ENCODE measurements at places on chromosomes 12 and 14.

DNA sequence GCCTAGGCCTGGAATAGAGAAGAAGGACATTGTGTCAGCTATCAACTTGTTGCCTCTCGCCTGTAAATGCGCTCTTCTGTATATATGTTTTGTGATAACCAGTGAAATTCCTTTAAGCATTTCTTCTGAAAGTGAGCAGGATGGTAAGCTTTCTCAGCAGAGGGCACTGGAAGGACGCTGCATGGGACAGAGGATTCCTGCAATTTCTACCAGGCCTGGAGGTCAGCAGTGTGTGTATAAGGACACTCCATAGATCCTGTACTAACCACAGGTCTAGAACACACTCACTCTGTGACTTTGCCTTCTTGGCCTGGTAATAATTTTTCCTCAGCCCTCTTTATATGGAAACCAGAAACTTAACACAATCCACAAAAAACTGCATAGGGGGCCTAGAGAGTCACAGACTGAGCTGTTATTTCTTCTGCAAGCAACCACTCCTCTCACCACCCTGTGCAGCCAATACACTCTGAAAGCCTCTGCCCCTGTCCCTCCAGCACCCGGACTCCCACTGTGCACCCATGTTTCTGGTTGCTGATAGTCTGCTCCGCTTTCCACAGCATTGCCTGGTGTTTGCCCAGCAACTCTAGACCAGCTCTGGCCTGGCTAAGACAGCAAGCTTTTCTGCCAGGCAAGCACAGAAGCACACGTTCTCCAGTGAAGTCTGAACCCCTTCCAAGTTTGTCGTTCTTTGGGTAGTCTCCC, 94.0 kb upstream of the RMST start:
- no peak for DNase-seq

DNA sequence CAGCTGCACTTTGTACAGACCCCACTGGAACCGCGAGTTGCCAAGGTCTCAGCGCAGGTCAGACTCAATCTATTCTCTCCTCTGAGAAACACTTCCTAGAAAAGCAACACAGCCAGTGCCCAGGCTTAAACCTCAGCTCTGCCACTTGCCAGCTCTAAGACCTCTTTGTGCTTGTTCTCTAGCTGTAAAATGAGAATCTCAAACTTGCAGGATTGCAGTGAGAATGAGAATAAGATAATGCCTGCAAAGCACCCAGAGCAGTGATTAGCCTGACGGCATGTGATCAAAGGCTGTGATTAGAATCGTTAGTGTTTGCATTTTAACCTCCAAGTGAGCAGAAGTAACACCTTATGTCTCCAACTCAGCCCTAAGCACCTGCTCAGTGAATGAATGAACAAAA, 21.3 kb downstream of the ANO2 start:
- DNase-seq = no peak

DNA sequence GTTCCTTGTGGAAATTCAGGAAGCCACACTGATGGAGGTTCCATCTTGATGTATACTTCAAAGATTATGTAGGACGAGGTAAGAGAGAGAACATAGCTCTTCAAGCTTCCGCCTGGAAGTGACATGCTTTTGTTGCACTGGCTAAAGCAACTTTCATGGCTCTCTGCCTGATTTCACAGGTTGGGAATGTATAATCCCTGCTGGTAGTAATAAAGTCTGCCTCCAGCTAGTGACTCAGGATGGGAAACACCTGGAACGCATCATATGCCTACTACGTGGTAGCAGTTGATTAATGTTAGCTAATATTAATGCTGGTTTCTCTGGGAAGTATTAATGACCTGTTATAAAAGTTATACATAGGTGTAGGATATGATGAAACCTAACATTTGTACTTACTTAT, 71.1 kb downstream of the PELI2 start:
- DNase-seq = no peak

DNA sequence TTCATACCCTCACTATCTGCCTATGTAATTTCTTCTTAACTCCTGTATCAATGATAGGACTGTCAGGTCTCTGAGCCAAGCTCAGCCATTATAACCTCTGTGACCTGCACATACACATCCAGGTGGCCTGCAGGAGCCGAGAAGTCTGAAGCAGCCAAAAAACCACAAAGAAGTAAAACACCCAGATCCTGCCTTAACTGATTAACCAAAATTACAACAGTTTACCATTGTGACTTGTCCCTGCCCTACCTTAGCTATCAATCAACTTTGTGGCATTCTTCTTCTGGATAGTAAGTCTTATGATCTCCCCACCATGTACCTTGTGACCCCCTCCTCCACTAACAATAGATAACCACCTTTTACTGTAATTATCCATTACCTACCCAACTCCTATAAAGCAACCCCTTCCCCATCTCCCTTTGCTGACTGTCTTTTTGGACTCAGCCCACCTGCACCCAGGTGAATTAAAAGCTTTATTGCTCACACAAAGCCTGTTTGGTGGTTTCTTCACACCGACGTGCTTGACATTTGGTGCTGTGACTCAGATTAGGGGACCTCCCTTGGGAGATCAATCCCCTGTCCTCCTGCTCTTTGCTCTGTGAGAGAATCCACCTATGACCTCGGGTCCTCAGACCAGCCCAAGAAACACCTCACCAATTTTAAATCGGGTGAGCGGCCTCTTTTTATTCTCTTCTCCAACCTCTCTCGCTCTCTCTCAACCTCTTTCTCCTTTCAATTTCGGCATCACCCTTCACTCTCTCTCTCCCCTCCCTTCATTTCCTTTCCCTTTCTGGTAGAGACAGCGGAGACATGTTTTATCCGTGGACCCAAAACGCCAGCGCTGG, 11.5 kb upstream of the LGMN start:
- DNase-seq = no peak

GRCh38 chr12:88553941-88554658, 26.2 kb downstream of the KITLG start:
- DNase-seq = no peak

DNA sequence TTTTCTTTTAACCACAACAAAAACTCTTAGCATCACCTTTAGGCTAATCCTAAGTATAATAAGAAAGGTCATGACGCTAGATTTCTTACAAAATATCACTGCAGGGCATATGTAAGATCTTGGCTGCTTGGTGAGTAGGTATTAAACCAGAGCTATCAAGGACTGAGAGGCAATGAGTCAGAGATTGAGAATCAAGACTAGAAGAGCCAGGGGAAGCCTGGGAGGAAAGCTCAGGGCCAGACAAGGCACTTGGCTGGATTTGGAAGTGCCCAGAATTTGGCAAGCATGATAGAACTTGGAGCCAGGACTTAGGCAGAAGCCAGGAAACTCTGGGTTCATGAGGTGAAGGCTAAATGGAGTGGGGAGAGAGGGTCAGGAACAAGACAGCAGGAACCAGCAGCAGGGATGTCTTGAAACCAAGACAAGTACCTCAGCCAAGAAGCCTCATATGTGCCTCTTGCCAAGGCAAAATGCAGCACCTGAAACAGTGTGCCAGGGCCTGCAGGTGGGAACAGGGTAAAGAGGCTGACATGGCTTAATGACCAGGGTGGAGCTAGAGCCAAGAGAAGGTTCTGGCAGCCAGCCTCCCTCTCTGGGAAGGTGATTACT, 49.9 kb downstream of the PTHLH start:
- DNase-seq = no peak

Measured in D721Med (cell line).